Ovary (tissue), 10 donors: ENCODE measurements at places on chromosomes 13 and 19. TPM values are rescaled to one million over a fixed set of nuclear protein-coding genes. Genes with fewer than 3 reads are reported as not detected.

DNA sequence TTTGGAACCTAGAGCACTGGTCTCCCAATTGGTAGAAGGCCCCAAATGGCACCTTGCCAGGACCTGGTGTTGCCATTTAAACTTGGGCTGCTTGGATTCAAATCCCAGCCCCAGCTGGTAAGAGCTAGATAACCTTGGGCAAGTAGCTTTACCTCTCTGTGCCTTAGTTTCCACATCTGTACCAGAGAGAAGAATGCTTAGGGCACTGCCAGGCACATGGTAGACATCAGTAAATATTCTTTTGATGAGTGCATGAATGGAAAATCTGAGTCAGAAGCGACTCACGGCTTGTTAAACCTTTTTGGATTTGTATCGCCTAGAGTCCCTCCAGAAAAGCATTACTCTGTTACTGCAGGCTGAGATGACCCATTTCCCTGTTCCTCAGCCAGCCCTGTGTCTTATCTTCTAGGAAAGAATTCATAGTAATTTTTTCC lies 90.9 kb downstream of the SIPA1L3 start:
- peaks cover 4% of the 10 kb centered on the region for H3K4me1 ChIP-seq
- DNase-seq = no peak
- H3K36me3 ChIP-seq = no peaks in the 10 kb centered on the region
- H3K27me3 ChIP-seq = no peaks in the 10 kb centered on the region
- H3K4me3 ChIP-seq = no peak overlapping the region

GRCh38 chr13:101942038-101942437 lies 459.8 kb downstream of the FGF14 start:
- no peaks in the 10 kb centered on the region for H3K36me3 ChIP-seq
- no peaks in the 10 kb centered on the region for H3K4me1 ChIP-seq

DNA sequence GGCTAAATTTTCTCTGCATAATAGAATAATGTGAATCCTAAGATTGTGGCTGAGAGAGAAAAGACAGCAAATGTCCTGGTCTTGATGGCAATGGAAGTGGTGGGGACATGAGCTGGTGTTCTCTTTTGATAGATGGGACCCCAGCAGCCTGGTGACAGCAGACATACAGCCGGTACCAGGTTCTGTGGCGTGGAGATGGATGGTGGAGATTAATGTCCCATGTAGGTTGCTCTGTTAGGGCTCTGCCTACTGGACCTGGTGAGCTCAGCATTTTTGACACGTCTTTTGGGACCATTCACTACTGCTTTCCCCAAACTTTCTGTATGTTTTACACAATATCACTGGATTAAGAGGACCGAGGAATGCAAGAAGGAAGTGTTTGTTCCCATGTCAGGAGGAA lies 8.2 kb upstream of the SIGLEC14 start:
- no peaks in the 10 kb centered on the region for H3K36me3 ChIP-seq
- H3K4me1 ChIP-seq = peaks cover 1% of the 10 kb centered on the region
- no peaks in the 10 kb centered on the region for H3K27me3 ChIP-seq

GRCh38 chr13:46839399-46839798 lies 42.4 kb upstream of the ESD start:
- no peak for DNase-seq
- H3K4me1 ChIP-seq = no peaks in the 10 kb centered on the region
- H3K4me3 ChIP-seq = no peak overlapping the region
- no peaks in the 10 kb centered on the region for H3K36me3 ChIP-seq
- no peak overlapping the region for H3K27ac ChIP-seq

GRCh38 chr13:33236021-33236420 lies 49.5 kb downstream of the STARD13 start:
- no peak for DNase-seq
- no peaks in the 10 kb centered on the region for H3K27me3 ChIP-seq
- H3K4me1 ChIP-seq = peaks cover 2% of the 10 kb centered on the region
- no peak overlapping the region for H3K27ac ChIP-seq

GRCh38 chr13:73496711-73497110 lies 437.9 kb downstream of the KLF5 start:
- no peaks in the 10 kb centered on the region for H3K36me3 ChIP-seq
- no peak overlapping the region for H3K27ac ChIP-seq
- no peaks in the 10 kb centered on the region for H3K27me3 ChIP-seq

- DNase-seq = no peak
- H3K27ac ChIP-seq = no peak overlapping the region
- H3K4me1 ChIP-seq = no peaks in the 10 kb centered on the region
- H3K36me3 ChIP-seq = peaks cover 14% of the 10 kb centered on the region
- H3K27me3 ChIP-seq = no peaks in the 10 kb centered on the region
- H3K4me3 ChIP-seq = no peak overlapping the region
Observed at GRCh38 chr19:8811315-8812172, 20.6 kb downstream of the ZNF558 start.

Gene CEACAM6
- 0.36 TPM for total RNA-seq

Gene NANOS3
- total RNA-seq = not detected
